Effector memory CD4-positive, alpha-beta T cell (primary cell): ENCODE measurements at places on chromosomes 12 and 14.

- no peak for DNase-seq
- no peak overlapping the region for H3K27ac ChIP-seq
- H3K27me3 ChIP-seq, result no peaks in the 10 kb centered on the region
- H3K4me3 ChIP-seq, result no peak overlapping the region
Observed at GRCh38 chr12:127150028-127150427, 1116.9 kb upstream of the TMEM132C start.

DNA sequence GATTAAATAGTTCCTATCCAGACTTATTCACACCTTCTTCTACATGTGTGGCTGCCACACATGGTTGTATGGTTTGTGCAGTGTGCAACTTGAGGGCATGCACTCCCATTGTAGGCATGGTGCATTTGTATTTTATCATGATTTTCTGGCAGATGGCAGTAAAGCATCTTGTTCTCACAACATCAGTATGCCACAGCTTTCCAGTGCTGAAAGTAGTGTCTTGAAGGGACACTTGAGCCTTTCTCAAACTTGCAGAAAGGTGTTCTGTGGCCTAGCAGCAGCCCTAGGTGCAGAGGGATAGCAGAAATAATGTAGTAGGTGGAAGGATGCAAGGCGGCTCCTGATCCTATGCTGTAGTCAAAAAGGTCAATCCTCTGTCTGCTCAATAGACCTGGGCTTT lies 72.9 kb downstream of the LMNTD1 start:
- no peak overlapping the region for H3K27ac ChIP-seq
- H3K36me3 ChIP-seq, result no peaks in the 10 kb centered on the region
- no peaks in the 10 kb centered on the region for H3K27me3 ChIP-seq
- no peak for DNase-seq
- no peaks in the 10 kb centered on the region for H3K4me1 ChIP-seq
- no peak overlapping the region for H3K4me3 ChIP-seq

DNA sequence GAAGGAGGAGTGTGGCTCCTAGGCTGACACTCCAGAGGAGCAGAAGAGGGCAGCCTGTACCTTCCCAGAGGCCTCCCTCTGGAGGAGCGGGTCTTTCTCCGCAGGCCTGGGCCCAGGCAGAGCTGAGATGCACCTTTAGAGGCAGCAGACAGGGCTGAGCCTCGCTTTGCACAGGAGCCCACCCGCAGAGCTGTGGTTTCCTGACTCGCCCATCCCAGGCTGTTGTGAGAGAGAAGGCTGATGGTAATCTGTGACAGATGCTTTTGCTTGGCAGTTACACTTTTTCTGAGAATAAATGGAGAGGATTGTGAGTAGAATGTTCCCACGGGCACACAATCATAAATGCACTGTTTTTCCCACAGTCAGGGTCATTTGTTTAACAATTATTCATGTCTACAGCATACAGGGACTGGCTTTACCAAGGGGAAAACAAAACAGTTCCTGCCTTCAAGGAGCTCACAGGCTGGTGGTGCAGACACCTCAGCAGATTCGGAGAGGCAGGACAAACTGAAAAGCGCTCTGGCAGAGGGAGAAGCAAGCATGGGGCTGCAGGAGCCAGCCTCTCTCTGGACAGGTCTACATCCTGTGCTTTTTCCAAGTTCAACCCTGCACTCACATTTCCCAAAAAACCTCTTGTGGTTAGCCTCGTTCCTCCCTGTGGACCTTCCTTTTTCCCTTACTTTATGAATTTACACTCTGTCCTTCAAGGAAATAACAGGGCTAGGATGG lies 13.9 kb downstream of the EVL start:
- H3K27me3 ChIP-seq, result no peaks in the 10 kb centered on the region
- H3K27ac ChIP-seq, result peak overlapping the region; percentile 90
- peak overlapping the region; percentile 39 for H3K4me3 ChIP-seq
- H3K4me1 ChIP-seq, result peaks cover 96% of the 10 kb centered on the region

- no peak overlapping the region for H3K27ac ChIP-seq
- no peak for DNase-seq
- H3K4me1 ChIP-seq, result peaks cover 5% of the 10 kb centered on the region
- H3K4me3 ChIP-seq, result no peak overlapping the region
- H3K27me3 ChIP-seq, result no peaks in the 10 kb centered on the region
Observed at GRCh38 chr14:22819151-22819988, 4.1 kb upstream of the SLC7A7 start.

DNA sequence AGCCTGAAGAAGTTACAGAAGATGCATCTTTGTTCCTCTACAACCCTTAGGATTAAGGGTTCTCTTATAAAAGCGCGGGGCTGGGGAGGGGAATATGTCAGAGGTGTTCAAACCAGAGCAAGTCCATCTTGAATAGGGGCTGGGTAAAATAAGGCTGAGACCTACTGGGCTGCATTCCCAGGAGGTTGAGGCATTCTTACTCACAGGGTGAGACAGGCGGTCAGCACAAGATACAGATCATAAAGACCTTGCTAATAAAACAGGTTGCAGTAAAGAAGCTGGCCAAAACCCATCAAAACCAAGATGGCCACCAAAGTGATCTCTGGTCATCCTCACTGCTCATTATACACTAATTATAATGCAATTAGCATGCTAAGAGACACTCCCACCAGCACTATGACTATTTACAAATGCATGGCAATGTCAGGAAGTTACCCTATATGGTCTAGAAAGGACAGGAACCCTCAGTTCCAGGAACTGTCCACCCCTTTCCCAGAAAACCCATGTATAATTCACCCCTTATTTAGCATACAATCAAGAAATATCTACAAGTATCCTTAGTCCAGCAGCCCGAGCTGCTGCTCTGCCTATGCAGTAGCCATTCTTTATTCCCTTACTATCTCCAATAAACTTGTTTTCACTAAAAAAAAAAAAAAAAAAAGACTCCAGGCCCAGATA lies 108.1 kb upstream of the FOXN3 start:
- H3K36me3 ChIP-seq, result no peaks in the 10 kb centered on the region
- H3K27ac ChIP-seq, result no peak overlapping the region
- no peak overlapping the region for H3K4me3 ChIP-seq
